ENCODE measurements at places on chromosomes 3 and 15.

DNA sequence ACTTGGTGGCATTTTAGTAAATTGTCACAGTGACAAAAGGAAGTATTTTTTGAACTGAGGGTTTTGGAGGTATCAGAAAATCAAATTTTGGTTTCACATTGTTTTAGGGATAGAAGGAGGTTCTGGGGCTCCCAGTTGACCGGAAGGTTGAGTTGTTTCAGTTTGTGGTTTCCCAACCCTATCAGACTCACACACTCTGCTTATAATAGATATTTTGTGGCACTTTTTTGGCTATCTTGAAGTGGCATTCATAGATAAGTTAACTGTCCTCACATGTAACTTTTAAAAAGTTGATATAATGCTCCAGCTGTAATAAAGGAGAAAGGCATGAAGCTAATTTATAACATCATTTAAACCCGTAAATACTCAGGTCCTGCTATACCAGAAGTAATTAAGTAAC lies 12.8 kb downstream of the ARMC8 start:
- DNase-seq: peak; percentile 97

DNA sequence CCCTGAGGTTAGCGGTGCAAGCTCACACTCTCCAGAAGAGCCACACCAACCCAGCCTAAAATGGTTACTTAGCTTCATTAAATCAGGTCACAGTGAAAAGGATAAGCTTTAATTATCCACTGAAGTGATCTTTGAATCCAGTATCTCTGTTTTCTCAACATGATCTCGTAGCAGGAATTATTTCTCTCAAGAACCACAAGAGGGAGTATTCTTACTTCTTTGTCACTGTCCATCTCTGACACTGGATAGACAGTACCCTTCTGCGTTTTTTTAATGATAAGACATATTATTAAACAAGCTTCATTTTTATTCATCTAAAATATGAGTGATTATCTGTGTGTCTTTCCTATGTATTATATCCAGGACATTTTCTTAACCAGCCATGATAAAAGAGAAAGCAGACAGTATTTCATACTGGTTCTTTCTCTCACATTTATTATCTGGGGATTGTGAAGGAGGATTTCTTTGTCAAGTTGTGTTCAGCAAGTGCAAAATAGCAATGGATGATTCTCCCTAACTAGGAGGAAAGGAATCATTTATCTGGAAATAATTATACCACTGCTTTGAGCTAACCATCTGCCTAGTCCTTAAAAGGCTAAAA lies 105.4 kb upstream of the CCDC54 start:
- DNase-seq: peak; percentile 71

DNA sequence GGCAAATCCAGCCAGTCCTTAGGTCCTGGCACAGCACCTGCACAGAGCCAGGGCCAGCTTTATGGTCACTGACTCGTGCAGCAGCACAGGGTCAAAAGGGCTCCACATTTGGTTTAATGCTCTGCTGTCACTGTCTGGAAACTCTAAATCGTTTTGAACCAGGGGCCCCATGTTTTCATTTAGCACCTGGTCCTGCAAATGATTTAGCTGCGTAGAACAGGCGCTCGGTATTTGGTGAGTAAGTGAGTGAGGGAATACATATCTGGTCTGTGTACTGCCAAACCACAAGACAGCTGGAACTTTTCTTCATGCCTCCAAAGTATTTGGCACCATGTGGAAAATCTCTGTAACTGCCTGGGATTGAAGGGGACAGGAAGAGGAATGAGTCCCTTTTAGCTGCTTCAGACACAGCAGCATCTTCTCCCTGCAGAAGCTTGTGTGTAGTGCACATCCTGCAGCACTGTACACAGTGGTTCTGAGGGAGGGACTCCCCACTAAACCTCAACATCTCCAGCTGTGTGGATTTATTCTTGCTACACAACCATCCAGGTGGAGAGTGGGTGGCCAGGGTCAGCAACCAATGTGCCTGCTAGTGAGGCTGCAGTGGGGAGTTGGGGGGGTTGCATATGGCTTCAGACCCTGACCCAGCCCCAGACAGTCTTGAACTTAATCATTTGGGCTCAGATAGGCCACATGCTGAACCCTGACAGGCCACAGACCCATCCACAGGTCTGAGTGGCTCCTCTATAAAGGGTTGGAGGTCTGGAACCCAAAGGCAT lies 1.1 kb downstream of the SH2D7 start:
- DNase-seq: no peak

DNA sequence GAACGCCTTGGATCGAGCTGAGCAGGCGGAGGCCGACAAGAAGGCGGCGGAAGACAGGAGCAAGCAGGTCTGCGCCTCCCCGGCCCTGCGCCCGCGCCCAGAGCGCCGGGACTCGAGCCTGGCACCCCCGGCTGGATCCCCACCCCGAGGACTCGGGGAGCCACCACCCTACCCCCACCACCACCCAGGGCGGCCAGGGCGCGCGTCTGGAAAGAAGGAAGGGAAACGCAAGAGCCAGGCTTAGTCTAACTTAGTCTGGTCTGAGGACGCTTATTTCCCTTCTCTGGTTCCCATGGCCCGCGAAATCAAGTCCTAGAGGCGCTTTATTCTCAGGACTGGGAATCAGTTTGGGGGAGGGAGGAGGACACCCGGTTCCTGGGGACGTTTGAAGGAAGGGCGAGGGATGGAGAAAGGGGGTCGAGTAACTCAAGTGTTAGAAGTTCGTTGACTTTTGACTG lies 359 bp downstream of the TPM1 start:
- DNase-seq: no peak

DNA sequence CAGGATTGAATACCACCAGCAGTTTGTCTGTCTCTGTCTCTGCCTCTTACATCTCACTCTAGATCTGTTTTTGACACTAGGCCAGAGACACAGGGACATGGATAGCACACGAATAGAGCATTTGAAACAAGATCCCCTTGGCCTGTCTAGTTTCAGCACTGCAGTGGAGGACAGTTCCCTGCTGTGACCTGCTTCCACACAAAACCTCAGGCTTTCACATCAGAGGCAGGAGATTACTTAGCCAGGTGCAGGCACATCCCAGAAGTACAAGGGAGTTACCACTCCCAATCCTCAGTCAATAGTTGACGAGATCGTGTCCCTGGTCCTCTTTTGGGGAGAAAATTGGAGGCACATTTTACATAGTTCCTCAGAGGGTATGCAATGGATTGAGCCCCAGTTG lies 34.0 kb upstream of the CCK start:
- DNase-seq: peak; percentile 37

Measured in OCI-M1 (cell line).